ENCODE measurements at places on chromosomes 3 and 15.

DNA sequence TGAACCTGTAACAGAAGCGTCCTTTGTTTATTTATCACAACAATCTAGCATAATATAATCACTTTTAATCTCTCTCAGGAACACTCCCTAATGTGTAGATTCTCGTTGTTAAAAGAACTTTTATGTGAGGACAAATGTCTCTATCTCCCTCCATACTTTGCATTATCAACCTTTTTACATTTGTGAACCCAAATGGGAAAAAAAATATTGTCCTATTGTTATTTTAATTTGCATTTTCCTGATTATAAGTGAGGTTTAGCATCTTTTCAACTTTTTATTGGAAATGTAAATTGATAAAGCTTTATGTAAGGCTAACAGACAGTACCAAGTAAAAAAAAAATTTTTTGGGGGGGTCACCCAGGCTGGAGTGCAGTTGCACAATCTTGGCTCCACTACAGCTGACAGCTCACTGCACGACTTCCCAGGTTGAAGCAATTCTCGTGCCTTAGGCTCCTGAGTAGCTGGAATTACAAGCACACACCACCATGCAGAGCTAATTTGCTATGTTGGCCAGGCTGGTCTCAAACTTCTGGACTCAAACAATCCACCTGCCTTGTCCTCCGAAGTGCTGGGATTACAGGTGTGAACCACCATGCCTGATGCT is 33.0 kb upstream of the DENND4A start:
- DNase-seq: no peak

GRCh38 chr3:133928903-133929607 is 33.4 kb upstream of the RAB6B start:
- DNase-seq: no peak

- DNase-seq: no peak
These were observed 136.2 kb upstream of the EIF1B start for GRCh38 chr3:40173227-40173721.

DNA sequence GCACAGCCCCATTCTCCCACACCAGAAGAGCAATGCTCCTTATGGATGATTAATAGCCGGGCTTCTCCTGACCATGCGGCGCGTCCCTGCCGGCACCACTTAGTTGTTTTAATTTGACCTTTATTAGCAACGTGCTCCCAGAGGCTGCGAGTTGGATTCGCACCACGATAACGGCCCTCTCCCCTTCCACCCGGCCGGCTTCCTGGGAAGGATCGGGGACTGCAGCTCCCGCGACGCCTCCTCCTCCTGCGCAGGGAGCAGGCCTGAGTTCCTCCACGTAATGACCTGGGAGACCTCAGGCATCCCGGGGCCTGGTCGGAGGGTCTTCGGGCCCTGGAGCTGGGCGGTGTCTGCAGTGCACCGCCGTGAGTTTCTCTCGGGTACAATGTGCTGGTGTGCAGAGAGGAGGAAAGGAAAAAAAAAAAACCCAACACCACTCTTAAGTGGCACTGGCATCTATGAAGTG is 243.3 kb upstream of the TOPAZ1 start:
- DNase-seq: no peak

DNA sequence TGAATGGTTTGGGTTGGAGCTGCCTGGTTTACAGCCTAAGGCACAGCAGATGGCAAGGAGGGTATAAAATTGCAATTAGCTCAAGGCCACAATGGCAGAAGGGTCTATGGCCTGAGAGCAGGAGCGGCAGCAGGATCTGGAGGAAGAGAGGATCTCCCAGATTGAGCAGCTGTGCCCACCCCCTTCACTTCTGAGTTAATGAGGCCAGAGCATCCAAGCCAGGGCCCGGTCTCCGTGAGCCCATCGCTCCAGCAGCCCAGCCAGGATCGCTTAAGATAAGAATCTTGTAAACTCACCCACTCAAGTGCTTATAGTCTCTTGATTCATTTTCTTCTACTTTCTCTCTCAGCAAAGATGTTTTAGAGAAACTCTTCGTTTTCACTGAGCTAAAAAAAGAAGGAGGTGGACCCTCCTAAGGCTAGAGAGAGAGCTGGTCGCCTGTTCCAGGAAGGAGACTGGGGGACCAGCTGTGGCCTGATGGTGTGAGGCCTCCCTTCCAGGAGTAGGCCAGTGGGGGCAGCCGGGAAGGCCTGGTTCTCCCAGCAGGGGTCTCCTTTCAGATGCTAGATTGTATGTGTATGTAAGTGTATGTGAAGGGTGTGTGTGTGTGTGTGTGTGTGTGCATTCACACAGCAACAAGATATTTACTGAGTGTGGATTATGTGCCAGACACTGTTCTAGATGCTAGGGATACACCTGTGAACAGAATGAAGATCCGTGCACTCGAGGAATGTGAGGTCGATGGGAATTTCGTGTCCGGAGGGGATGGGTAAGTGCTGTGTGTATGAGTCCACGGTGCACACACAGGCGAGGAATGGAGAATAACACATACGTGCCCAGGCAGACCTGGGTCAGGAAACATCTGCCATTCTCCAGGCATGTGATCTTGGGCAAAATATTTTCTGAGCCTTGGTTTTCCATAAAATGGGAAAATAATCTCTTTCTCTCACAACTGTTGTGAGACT is 18.6 kb downstream of the MAGEF1 start:
- DNase-seq: no peak

DNA sequence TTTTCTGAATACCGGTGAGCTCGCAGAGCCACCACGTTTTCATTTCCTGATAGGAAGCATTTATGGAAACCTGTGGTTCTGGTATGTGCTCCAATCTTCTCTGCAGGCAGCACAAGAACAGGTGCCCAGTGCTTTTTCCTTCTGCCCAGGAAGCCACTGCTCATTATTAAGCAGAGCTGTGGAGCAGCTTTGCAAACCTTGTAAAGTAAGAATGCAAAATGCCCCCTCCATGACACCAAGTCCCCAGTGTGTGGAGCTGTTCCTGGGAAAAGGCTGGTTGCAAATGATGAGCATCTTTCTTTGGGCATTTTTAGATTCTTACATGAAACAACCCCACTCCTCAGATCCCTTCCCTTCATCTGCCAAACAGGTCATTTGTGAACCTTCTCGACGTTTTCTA is 65.7 kb upstream of the MRPL3 start:
- DNase-seq: no peak

GRCh38 chr3:127349501-127350171 is 61.8 kb upstream of the PRR20G start:
- no peak for DNase-seq

DNA sequence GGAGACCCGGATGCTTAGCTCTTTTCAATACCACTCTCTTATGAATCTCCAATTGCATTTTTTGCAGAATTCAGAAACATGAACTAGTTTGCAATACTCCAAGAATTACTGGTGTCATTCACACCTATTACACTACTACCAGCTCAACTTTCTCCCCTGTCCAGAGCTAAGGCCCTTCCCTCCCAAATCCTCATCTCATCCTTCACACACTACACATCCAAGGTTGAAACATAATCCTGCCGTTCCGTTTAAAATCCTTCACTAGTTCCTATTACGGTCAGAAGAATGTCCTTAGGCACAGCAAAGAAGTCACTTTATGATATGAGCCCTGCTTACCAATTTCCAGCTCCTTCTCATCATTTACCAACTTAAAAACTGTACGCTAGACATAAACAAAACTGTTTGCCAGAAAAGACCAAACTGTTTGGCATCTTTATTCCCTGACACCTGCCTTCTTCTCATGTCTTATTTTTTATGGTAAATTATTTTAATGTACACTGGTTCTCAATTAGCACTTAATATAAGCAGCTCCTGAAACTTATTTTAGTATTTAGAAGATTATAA is 22.6 kb downstream of the TBL1XR1 start:
- no peak for DNase-seq

DNA sequence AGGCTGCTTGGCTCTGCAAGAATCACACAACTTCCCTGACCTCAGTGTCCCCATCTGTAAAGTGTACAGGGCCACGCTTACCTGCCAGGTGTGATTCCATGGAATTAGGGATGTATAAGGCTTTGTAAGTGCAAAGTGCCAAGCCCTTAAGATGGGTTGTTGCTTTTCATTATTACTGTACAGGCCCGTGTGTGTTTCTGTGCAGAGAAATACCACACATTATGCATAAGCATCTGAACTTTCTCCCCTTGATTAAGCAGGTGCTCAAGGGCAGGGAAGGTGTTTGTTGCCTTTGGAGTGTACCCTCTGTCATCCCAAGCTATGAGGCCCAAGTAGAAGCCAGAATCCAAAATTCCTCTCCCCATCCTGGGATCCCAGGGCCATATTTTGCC is 13.6 kb upstream of the HRH1 start:
- DNase-seq: no peak

- DNase-seq: no peak
These were observed 80.4 kb downstream of the CHRD start for GRCh38 chr3:184460276-184460675.

All from NCI-H2107 (cell line).